ENCODE measurements at places on chromosomes 1 and 21.

DNA sequence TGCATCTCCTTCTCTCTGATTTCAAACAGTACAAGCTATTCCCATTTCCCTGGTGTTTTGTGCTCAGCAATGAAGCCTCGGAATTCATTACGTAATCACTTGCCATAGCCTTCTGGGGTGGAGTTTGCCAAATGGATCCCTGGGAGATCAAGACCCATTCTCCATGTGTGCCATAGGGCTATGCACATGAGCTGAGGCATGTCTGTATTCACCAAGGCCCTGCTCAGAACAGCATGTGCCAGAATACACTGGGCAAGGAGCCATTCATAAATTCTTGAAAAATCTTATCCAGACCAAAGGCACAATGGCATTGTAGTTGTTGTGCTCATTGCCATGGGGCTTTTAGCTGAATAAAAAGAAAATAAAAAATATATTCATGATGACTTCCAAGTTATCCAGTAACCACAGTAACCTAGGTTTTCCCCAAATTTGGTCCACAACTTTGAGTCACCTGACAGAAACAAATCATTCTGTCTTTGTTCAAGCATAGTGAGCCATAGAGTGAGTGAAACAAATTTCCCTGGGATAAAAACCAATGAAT is 53.0 kb downstream of the CRB1 start:
- no peak for DNase-seq

DNA sequence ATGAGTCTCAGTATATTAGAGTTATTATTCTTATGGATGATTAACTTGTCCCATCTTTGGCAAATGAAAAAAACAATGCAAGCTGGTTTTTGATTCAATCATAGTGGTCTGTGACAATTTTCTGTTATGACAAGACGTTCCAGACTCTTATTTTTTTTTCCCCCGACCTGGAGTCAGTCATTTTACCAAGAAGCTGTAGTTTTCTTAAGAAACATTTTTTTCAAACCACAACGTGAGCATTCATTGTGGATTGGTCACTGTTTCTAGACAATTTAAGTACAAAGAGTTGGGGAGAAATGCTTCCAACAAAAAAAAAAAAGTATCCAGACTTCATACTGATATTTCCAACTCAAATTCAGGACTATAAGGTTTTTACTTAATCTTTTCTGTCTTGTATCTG is 8.0 kb upstream of the ANGPTL3 start:
- no peak for DNase-seq

- no peak for DNase-seq
These were observed 261.4 kb upstream of the USP24 start for GRCh38 chr1:55476445-55477015.

DNA sequence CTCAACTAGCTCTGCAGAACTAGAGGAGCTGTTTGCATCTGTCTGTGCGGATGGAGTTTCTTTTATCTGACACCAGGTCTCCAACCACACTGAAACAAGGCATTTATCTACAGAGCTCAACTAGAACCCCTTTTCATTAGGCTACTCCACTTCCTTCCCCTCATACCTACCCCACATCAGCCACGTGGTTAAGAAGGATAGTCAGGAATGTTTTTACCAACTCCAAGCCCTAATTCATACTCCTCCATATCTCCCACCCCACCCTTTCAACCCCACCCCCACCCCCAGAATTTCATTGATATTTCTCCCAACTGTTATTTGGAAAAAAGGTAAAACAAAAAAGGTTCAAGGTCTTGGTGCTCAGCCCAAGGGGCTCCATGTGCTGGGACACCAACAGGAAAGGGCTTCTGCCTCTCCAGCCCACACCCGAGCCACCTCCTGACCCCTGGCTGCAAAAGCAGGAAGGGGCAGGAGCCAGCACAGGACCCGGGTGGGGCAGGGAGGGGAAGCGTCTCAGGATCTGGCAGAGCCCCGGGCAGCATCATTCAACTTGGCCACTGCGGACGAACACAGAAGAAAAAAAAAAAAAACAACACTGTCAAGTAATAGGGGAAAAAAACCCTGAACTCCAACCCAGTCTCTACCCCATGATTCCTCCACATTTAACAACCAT is 7.0 kb downstream of the ENSA start:
- no peak for DNase-seq

- DNase-seq: no peak
These were observed 208.4 kb upstream of the ZC3H12A start for GRCh38 chr1:37265786-37266667.

DNA sequence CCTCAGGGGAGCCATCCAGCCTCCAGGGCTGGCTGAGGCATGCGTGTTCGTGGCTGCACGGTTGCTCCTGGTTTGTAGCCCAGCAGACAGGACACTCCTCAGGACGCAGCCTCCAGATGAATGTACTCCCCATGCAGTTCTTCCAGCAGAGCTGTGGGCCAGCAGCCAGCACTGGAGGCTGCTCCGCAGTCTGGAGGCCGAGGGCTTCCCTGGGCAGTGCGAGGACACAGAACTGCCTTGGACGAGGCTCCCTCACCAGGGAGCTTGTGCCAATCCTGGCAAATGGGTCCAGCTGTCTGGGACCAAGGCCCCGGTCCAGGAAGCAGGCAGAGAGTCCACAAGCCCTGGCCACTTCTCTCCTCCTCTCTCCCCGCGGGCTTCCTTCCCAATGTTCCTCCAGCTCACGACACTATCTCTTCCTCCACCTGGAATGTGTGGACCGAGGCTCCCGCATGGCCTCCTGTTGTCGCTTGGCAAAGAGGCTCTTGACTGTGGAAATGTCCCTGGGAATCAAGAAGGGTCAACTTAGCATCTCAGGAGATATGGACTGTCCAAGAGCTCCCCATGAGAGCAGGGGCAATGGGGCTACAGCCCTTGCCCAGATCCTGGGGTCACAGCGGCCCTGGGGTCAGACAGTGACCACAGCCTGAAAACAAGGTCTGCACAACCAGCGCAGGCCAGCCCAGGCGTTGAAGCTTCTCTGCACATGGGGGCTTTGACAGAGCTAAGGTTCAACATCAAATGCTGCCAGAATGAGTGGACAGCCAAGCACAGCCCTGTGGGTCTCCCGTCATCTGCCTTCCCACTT is 5.3 kb downstream of the EDN2 start:
- no peak for DNase-seq
